Panc1 (cell line): ENCODE measurements at places on chromosomes 1 and 21.

DNA sequence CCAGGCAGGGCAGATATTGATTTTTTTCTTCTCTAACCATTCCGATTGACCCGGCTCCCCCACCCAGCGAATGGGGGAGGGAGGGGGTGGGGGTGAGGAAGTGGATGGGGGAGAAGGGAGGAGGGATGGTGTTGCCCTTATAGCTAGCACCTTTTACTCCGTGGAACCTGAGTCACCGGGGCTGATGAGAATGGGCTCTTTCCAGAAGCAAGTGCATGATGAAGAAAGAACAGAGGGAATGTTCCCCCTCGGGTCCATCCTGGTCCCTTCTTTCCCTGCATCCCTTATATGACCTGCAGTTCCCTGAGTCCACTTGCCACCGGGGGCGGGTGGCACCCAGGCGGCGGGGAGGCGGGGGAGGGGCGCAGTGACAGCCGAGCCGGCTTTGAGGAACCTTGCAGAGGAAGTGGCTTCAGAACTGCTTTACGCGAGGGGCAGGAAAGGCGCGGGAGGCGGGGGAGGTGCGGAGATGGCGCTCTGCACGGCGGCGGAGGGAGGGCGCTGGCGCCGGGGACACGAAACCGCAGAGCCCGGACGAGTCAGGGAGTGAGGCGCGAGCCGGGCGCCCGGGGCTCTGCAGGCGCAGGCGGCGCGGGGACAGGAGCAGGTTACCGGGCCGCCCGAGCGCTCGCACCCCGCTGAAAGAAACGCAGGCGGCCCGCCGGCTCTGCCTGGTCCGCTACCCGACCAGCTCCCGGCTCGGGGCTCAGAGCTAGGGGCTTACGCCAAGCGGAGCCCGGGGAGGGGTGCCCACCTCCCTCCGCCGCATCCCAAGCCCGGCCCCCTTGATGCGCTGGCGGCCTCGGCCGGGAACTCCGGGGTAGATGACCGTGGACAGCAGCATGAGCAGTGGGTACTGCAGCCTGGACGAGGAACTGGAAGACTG is 49.7 kb downstream of the RASSF5 start:
- H3K27me3 ChIP-seq, result peaks cover 4% of the 10 kb centered on the region; the same call in 1 of the 2 replicates
- no peaks in the 10 kb centered on the region for H3K36me3 ChIP-seq
- peak overlapping the region; percentile 45 for H3K4me3 ChIP-seq

DNA sequence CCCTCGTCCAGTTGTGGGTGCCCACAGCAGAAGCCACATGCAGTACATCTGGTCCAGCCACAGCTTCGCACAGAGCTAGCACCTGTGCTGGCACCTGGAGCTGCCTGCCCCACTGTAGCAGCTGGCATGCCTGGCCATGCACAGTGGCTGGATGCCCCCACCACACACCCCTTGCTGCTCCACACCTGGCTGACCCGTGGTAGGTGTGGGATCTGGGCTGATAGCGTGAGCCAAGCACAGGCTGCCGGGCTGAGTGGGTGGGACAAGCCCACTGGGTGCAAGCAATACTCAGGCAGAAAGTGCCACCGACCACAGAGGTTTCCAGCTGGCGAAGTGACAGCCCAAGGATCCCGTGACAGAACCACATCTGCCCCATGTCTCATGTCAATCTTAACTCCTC is 30.6 kb upstream of the BACE2 start:
- H3K27me3 ChIP-seq, result no peaks in the 10 kb centered on the region; the same call in 1 of the 2 replicates
- DNase-seq, result no peak
- H3K36me3 ChIP-seq, result no peaks in the 10 kb centered on the region
- no peak overlapping the region for H3K4me3 ChIP-seq
- H3K4me1 ChIP-seq, result no peaks in the 10 kb centered on the region
- no peak overlapping the region for H3K27ac ChIP-seq

DNA sequence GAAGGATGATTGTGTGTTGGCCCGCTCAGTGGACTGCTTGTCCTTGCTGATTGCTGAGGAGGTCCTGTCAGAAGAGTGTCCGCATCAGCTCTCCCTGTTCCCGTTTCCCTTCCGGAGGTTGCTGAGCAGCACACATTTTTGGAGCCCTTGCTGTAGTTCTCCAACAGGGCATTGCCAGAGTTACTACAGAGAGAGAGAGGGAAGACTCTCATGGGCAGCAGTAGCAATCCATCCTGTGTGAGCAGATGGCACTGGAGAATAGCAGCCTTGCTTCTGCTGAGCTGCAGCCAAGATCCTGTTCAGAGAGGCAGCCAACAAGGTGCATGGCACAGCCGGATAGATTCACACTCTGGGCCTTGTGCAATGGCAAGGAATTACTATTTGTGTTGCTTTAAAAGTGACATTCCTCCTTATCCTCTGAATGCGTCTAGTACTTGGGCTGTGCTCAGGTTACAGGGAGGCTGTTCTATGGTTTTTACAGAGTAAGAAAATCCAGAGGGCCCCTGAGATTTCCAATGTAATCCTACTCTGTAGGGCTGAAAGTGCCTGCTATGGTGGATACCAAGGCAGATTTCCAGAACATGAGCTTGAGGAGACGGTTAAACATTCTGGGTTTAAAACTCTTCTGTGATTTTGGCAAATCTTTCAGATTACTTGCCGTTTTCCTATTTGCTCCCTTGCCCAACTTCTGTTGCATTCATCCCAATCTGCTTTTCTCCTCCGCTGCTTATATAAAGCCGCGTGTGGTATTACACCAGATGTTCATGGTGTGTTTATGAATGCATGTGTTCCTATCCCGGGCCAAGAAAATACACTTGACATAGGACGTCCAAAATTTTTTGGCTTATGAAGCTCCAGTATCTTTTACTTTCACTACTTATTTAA is 27.4 kb downstream of the AK4 start:
- H3K4me3 ChIP-seq, result no peak overlapping the region
- no peaks in the 10 kb centered on the region for H3K36me3 ChIP-seq

GRCh38 chr1:184823080-184823479 is 68.4 kb upstream of the EDEM3 start:
- no peaks in the 10 kb centered on the region for H3K27me3 ChIP-seq
- no peak for DNase-seq
- H3K36me3 ChIP-seq, result no peaks in the 10 kb centered on the region
- no peak overlapping the region for H3K4me3 ChIP-seq

GRCh38 chr1:54975356-54976108 is 4.9 kb upstream of the TMEM61 start:
- DNase-seq, result no peak
- no peaks in the 10 kb centered on the region for H3K36me3 ChIP-seq
- H3K4me3 ChIP-seq, result no peak overlapping the region
- H3K4me1 ChIP-seq, result peaks cover 4% of the 10 kb centered on the region; the same call in 1 of the 2 replicates
- no peak overlapping the region for H3K27ac ChIP-seq

GRCh38 chr1:226629896-226630550 is 81.5 kb downstream of the STUM start:
- H3K36me3 ChIP-seq, result no peaks in the 10 kb centered on the region
- H3K4me3 ChIP-seq, result no peak overlapping the region
- H3K4me1 ChIP-seq, result no peaks in the 10 kb centered on the region; the same call in 1 of the 2 replicates
- no peaks in the 10 kb centered on the region for H3K27me3 ChIP-seq

- DNase-seq, result no peak
- H3K27me3 ChIP-seq, result no peaks in the 10 kb centered on the region
- peak overlapping the region; percentile 66 for H3K27ac ChIP-seq
- peak overlapping the region; percentile 77 for H3K4me3 ChIP-seq
- no peaks in the 10 kb centered on the region for H3K36me3 ChIP-seq
- H3K4me1 ChIP-seq, result peaks cover 11% of the 10 kb centered on the region
Observed at GRCh38 chr1:33257207-33257771, 997 bp downstream of the ZNF362 start.

DNA sequence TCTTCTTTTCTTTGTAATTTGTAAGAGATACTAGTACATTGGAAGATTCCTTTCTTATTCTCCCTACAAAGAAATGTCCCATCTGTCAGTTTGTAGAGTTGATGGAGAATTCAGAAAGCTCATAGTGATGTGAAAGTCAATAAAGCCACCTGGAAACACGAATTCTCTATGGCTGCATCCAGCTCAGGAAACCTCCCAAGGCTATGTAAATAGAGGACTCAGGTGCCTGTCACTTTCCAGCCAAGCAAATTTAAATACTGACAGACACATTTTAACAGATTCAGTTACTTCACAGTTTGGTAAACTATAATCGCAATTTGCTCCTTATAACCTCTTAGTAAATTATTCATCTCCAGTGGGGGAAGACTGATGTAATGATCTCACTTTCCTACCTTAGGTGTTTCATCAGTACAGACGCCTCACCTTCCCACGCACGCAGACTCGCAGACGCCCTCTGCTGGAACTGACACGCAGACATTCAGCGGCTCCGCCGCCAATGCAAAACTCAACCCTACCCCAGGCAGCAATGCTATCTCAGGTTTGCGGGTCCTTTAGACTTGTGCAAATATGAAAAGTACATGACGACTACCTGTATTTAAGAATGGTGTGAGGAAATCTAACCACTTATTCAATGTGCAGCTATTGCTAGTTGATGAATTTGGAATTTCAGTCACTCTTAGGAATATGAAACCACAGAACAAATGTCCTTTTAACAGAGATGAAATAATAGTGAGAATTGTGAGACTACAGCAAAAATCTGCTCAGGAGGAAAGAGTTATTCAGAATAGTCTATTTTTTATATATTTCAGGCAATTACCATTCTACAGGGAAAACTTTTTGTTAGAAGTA is 60.6 kb downstream of the PTPRC start:
- H3K36me3 ChIP-seq, result no peaks in the 10 kb centered on the region; the same call in 1 of the 2 replicates
- DNase-seq, result peak; percentile 43
- H3K4me1 ChIP-seq, result no peaks in the 10 kb centered on the region
- no peak overlapping the region for H3K4me3 ChIP-seq
- H3K27ac ChIP-seq, result no peak overlapping the region
- peaks cover 5% of the 10 kb centered on the region for H3K27me3 ChIP-seq

DNA sequence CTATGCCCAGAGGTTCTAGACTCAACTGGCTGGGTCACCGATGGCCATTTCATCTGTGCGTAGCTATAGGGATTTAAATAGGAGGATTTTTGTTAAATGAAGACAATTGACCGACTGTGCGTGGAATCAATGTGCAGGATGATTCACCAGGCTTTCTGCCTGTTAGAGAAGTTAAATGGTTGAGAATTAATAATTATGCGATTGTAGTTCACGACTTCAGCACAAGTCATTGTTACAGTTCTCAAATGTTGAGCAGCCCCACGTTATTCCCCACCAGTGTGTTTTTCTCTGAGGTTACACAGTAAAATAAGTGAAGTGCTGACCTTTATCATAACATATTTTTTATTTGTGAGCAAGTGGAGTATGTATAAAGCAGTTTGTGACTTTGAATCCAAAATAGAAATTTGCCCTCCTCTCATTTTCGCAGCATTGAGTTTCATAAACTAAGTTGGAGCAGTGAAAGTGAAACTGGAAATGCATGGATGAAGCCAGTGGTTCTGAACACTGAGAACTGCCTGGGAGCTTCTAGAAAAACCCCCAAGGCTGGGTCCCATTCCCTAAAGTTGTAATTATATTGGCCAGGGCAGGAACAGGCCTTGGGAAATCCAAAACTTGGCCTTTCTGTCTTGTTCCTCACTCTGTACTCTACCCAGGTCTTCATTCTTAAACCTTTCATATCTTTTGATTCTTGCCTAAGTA is 102.6 kb downstream of the GALNT2 start:
- H3K4me1 ChIP-seq, result no peaks in the 10 kb centered on the region
- H3K27ac ChIP-seq, result no peak overlapping the region; the same call in 1 of the 2 replicates
- DNase-seq, result no peak
- no peaks in the 10 kb centered on the region for H3K27me3 ChIP-seq
- H3K36me3 ChIP-seq, result no peaks in the 10 kb centered on the region
- no peak overlapping the region for H3K4me3 ChIP-seq

DNA sequence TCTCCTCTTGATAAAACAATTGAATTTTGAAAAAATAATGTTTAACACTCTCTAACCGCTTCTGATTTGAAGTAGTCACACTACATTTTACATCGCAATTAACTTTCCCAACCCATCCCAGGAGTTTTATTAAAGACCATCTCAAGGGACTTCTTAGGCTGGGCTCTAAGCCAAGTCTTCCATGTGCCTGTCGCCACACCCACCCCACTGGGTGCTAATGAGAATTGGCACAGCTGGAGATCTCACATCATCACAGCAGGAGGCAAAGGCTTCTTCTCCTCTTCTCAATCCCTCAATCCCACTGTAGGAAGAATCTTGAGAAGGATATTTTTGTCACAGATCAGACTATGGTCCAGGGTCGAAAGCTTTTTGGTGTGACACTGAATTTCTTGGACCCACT is 328.9 kb downstream of the NUF2 start:
- no peak for DNase-seq
- no peaks in the 10 kb centered on the region for H3K4me1 ChIP-seq
- H3K27ac ChIP-seq, result no peak overlapping the region
- no peaks in the 10 kb centered on the region for H3K27me3 ChIP-seq

- no peak for DNase-seq
- peaks cover 26% of the 10 kb centered on the region for H3K4me1 ChIP-seq
- H3K36me3 ChIP-seq, result no peaks in the 10 kb centered on the region
- H3K27ac ChIP-seq, result no peak overlapping the region
Observed at GRCh38 chr1:3770047-3770765, 2.3 kb upstream of the SMIM1 start.

- H3K27ac ChIP-seq, result no peak overlapping the region
- DNase-seq, result no peak
- no peaks in the 10 kb centered on the region for H3K36me3 ChIP-seq
- H3K4me3 ChIP-seq, result no peak overlapping the region
Observed at GRCh38 chr21:42276526-42277154, 38.6 kb downstream of the TFF3 start.
